ENCODE measurements at places on chromosomes 12 and 14.

DNA sequence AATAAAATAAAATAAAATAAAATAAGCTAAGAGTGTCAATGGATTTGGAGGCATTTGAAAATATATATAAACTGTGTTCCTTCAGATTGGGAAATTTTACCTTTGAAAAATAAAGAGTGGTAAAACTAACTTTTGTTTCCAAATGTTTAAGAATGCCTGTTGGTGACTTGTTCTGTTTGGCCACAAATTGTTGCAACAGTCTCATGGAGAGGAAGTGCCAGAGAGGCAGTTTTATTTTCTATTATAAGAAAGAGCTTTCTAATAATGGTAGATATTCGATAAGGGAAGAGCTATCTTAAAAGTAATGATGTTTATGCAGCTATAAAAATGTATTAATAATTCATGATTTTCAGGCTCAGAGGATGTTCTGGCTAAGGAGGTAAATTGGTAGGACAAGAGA is 68.8 kb upstream of the MDGA2 start:
- DNase-seq = no peak

DNA sequence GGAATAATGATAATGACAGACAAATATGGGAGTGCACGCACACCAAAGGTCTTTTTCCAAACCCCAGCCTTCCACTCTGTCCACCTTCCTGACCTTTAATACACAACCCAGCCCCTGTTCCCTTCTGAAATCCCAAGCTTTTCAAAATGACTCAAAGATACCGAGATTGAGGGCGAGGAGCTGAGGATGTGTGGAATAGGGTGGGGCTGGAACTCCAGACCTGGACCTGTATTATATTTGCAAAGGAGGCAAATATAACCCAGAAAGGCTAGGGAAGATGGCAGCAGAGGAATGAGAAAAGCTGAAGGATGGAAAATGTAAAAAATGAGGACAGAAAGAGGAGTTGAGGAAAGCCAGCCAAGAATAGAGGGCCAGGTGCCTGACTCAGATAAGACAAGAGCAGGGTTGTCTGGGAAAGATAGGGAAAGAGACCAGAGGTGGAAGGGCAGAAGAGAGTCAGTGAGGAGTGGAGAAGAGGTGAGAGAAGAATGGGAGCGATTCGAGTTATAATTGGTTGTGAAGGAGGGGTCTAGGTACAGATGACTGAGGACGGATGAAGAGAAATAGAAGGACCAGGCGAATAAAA is 1.0 kb upstream of the PTMS start:
- no peak for DNase-seq

DNA sequence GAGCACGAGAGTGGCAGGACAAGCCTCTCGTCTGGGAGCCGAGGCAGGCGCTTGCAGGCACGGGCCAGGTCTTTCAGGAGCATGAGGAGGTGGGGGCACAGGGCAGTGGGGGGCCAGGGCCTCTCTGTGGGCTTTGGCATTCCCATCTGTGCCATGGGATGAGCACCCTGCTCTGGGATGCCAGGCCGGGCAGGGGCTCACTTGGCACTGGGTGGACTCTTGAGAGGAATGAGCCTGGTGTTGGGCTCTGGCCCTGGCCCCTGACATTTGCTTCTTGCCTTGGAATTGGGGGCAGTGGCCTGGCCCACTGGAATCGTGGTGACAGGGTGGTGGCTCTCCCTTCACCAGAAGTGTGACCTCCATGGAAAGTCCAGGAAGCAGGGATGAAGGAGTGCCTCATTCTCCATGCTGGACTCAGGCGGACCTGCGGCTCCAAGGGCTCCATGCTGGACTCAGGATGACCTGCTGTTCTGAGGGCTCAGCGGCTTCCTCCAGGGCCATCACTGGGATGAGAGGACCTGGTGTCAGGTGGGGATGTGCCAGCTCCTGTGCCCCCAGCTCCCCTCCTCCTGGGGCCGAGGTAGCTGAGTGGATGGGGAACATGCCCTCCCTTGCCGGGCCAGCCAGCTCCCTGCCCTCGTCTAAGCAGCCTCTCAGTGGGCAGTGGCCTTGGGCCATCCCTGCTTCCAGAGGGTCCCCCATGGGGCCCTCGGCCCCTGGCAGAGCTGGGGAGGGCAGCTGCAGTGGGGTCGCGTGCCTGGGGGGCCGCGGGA is 220.3 kb downstream of the KIF26A start:
- no peak for DNase-seq

GRCh38 chr12:126212824-126213223 is 1147.6 kb downstream of the AACS start:
- no peak for DNase-seq

DNA sequence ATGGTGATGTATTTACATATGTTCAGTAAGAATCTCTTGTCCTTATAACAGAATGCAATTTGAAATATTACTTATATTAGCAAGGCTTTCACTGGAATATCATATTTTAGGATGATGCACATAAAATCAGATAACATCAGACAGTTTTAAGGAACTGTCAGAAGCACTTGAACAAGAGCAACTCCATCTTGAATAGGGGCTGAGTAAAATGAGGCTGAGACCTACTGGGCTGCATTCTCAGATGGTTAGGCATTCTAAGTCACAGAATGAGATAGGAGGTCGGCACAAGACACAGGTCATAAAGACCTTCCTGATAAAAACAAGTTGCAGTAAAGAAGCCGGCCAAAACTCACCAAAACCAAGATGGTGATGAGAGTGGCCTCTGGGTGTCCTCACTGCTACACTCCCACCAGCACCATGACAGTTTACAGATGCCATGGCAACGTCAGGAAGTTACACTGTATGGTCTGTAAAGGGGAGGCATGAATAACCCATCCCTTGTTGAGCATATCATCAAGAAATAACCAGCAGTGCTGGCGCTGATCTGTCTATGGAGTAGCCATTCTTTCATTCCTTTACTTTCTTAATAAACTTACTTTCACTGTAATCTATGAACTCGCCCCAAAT is 27.6 kb upstream of the ETV6 start:
- DNase-seq = no peak

- no peak for DNase-seq
Observed at GRCh38 chr12:41101806-41102205, 86.3 kb upstream of the PDZRN4 start.

DNA sequence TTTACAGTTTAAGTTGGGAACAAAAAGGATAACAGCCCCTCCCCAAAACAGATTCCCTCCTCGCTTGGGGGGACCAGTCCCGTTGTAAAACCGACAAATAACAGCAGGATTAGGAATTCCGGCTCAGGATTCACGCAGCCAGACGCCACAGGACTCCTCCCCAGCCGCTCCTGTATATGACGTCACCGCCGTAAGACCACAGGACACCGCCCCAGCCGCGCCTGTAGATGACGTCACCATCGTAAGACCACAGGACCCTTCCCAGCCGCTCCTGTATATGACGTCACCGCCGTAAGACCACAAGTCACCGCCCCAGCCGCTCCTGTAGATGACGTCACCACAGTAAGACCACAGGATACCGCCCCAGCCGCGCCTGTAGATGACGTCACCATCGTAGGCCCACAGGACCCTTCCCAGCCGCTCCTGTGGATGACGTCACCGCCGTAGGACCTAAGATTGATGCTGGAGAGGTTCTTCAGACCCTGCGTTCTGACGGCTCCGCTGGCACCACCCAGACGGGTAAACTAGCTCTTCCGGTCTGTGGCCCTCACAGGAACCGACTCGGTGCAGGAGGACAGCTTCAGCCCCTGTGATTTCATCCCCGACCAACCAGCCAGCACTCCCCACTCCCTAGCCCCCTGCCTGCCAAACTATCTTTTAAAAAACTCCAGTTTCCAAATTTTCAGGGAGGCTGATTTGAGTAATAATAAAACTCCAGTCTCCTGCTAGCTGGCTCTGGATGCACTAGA is 43.9 kb upstream of the FBRSL1 start:
- no peak for DNase-seq

- no peak for DNase-seq
Observed at GRCh38 chr14:64806862-64807495, 72.7 kb downstream of the SPTB start.

DNA sequence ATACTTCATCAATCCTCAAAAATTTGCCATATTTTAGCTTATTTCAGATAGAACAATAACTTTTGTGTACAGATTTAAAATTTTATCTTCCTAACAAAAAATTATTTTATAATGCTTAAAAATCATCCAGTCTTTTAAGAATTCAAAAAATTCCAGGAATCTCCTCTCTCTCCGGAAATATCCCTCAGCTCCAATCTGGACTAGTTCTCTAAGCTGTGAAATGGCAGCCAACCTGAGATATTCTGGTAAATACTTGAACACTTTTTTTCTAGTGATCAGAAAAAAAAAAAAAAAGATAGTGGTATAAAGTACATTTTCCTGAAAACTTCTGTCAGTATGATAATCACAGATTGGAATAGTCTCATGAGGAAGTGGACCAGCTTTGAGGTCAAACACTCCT is 57.6 kb downstream of the SSPN start:
- no peak for DNase-seq

- DNase-seq = no peak
Observed at GRCh38 chr14:51121096-51121495, 26.2 kb upstream of the TRIM9 start.

- DNase-seq = no peak
Observed at GRCh38 chr12:26101350-26101734, 23.5 kb downstream of the BHLHE41 start.

- DNase-seq = no peak
Observed at GRCh38 chr14:54792288-54792687, 110.3 kb downstream of the GCH1 start.

- no peak for DNase-seq
Observed at GRCh38 chr12:49054524-49054923, 6.1 kb downstream of the KMT2D start.

GRCh38 chr12:16555630-16556029 is 50.3 kb downstream of the LMO3 start:
- no peak for DNase-seq

- no peak for DNase-seq
Observed at GRCh38 chr12:93673084-93673483, 4.1 kb upstream of the CRADD start.

GRCh38 chr14:66920196-66920595 is 269.0 kb upstream of the GARIN2 start:
- DNase-seq = no peak

Data from hippocampal formation (tissue), 2 donors.